ENCODE measurements at places on chromosomes 4 and X.

GRCh38 chr4:4289055-4289454, 899 bp downstream of the LYAR start:
- DNase-seq = no peak

DNA sequence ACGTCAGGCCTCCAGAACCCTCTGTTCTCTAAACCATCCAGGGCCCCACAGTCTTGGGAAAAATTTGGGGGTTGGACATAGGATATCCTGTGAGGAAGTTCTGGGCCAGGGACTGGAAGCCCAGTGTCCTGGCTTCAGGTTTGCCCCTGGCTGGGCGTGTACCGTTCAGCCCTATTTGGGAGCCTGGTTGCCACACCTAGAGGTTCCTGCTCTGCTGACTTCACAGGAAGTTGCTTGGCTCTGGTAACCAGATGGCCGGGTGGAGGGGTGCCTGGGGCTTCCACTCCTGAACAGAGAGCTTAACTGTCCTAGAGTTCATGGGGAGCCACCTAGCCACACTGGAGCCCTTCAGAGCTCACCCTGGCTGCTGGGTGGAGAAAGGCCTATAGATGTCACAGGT, 1.1 kb downstream of the TAFAZZIN start:
- DNase-seq = no peak

GRCh38 chr4:63036159-63036866, 1372.9 kb downstream of the TECRL start:
- DNase-seq = no peak

- no peak for DNase-seq
Observed at GRCh38 chr4:102815981-102816380, 11.4 kb downstream of the UBE2D3 start.

DNA sequence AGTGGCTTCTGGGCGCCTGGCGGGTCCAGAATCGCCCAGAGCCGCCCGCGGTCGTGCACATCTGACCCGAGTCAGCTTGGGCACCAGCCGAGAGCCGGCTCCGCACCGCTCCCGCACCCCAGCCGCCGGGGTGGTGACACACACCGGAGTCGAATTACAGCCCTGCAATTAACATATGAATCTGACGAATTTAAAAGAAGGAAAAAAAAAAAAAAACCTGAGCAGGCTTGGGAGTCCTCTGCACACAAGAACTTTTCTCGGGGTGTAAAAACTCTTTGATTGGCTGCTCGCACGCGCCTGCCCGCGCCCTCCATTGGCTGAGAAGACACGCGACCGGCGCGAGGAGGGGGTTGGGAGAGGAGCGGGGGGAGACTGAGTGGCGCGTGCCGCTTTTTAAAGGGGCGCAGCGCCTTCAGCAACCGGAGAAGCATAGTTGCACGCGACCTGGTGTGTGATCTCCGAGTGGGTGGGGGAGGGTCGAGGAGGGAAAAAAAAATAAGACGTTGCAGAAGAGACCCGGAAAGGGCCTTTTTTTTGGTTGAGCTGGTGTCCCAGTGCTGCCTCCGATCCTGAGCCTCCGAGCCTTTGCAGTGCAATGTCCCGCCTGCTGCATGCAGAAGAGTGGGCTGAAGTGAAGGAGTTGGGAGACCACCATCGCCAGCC, at the start of gene ATOH1:
Gene ATOH1, plus strand, starts transcription at position 422 of the 663 bp plus-strand sequence. Its CDS starts 174 bp downstream, at position 596.
- no peak for DNase-seq

- DNase-seq = no peak
Observed at GRCh38 chrX:40097504-40098263, at the start of gene BCOR. Gene BCOR (minus strand): TSS chrX:40097958. CDS start chrX:40077929, 20,029 bp downstream.

DNA sequence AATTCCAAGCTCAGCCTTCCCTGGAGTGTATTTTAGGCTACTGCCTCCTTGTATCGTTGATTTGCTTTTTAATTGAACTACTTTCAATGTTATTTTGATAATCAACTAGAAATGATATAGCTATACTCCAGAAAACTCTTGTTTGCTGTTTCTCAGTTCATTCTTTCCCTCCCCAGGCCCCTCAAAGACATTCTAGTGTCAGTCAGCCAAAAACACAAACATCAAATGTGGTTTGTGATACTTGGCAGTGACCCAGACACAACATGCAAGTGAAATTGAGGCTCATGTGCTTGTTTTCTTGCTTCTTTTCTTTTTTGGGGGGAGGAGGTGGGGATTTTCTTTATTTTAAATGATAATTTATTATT, 7.6 kb downstream of the FAT4 start:
- no peak for DNase-seq

DNA sequence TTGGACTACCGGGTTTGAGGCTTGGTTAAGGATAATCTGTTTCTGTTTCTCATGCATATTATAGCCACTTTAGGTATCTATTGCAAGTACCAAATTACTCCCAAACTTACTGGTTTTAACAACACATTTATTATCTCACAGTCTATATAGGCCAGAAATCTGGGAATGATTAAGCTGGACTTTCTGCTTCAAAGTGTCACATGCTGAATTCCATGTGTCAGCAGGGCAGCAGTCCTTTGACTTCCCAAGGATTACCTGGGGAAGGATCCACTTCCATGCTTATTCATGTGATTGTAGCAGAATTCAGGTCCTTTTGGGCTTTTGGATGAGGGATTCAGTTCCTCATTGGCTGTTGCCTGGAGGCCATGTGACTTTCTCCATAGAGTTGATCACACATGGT, 349.0 kb upstream of the TRAM1L1 start:
- DNase-seq = no peak

- DNase-seq = no peak
Observed at GRCh38 chr4:8643441-8643840, 50.9 kb downstream of the CPZ start.

DNA sequence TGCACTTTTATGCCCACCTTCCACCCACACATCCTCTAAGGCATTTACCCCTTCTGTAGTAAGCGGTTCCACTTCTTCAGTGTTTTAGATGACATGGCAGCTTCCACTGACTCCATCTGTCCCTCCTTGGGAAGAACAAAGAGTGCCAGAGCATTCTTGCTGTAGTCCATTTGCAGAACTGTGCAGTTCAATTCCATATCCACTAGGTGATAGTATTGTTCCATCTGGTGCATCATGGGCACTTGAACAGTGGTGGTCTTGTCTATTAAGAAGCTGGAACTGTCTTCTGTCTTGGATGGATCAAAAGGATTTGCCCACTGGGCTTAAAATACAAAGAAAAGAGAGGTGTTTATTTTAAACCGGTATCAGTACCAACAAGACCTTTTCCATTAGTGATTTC, 3.5 kb downstream of the SERPINA7 start:
- no peak for DNase-seq

DNA sequence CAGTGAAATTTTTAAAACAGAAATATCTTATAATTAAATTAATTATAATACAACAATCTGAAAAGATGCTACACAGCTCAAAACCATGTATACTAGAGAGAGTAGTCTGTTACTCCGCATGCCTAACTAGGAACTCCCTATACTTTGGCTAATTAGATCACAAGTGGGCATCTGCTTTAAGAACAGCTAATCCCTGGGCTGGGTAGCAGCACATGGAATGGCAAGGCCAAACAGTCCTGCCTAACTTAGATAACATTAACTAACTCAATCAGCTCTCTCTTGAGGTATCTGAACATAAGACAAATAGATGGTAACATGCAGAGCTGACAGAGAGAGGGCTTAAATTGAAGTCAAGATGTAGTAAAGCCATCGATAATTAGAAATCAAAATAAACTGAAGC, 9.9 kb downstream of the CHIC2 start:
- DNase-seq = no peak

DNA sequence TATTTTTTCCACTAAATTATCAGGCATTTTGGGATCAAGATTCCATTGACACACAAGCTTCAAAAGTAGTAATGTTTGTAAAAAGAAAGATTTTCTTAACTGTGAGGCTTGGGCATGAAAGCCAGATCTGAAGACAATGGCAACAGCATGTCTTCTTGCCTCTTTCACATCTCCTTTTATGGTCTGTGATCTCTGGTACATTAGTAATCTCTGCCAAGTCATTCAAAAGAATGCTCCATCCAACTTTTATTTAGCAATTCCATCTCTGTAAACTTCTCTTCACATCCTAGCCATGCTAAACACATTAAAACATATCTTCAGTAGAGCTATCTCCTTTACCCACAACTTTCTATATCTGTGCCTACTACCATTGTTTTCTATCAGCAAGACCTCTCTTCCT, 465.4 kb downstream of the FAT4 start:
- DNase-seq = no peak

All from epithelial cell of prostate (primary cell).